Jurkat, Clone E6-1 (cell line): ENCODE measurements at places on chromosomes 11 and 22.

GRCh38 chr11:14424096-14424495, 65.1 kb upstream of the RRAS2 start:
- no peak for DNase-seq

DNA sequence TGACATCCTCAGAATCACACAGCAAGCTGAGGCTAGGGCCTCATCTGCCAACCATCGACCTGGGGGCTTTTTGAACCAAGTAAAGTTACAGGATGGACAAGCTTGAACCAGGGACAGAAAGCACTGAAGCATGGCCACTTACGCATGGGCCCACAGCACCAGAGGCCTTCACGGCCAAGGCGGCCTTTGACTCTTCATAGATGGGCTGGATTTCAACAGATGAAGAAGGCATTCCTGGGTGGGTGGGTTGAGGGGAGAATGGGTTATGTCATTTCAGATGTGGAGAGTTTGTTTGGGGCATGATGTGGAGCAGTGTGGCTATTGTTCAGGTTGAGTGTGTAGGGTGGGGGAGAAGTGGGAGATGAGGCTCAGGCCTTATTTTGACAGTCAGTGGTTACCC, 60.2 kb downstream of the LRRC32 start:
- DNase-seq: no peak

DNA sequence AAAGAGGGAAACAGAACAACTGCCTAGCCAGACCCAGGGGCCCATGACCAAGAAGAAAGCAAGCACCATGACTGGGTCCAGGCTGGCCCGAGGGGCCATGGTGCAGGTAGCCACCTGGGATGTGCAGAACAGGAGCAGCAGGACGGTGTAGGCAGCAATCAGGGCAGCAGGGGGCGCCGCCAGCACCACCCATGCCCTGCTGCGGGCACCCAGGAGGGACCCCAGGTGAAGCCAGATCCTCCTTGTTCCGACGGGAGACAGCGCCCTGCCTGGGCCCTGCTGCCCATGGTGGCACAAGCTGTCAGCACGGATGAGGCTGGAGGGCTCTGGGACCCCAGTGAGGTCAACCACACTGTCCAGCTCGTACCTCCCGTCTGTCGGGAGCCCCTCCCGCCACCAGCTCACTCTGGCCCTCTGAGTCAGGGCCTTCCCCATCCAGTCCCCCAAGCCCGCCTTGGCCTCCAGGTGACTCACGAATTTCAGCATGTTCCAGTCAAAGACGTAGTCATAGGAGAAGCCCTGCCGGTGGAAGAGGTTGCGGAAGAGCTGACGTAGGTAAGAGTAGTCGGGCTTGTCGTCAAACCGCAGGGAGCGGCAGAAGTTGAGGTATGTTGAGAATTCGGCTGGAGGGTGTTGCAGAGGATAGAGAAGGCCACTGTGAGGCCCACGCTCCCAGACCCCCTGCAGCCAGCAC, 18.8 kb downstream of the CSNK1E start:
- no peak for DNase-seq

- DNase-seq: no peak
Measured at GRCh38 chr11:36132940-36133339, 156.3 kb downstream of the COMMD9 start.

DNA sequence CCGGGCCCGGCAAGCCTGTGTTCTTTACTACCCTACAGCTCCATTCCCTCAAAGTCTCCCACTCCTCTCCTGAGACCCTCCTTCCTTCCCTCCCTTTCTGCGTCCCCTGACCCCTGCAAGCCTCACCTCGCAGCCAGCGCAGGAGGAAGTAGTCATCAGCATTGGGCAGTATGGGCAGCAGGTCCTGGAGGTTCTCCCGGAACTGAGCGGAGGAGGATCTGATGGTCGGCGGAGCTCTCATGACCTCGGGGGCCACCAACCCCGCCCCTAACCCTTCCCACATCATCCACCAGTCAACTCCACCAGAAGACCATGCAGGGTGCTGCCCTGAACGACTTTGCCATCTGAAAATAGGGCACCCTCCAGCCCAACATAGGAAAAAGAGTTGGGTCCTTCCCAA, 1.9 kb downstream of the SEC14L4 start:
- DNase-seq: no peak

DNA sequence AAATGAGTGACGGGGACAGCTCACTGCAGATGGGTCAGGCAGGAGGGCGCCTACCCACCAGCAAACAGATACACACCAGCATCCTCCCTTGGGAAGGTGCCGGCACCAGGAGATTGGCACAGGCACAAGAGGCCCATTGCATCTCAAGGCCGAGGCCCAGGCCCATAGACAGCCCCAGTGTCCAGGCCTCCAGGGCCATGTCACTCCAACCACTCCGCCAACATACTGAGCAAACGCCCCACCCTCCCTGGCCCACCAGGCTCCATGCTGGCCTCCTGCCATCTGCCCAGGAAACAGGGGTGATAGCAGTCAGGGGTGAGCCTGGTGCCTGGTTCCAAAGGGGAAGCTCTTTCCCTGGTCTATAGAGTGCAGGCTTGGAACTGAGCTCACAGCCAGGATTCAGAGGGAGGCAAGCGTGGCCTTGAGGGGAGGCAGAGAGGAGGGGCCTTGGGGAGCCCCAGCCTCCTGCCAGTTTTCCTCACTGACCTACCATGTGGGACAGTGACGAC, 34.7 kb downstream of the PISD start:
- DNase-seq: no peak

GRCh38 chr22:33958741-33959140, 38.5 kb upstream of the LARGE1 start:
- DNase-seq: no peak

GRCh38 chr11:47466701-47467250, 17.8 kb upstream of the RAPSN start:
- no peak for DNase-seq

- no peak for DNase-seq
Measured at GRCh38 chr11:34252651-34253050, 105.2 kb downstream of the ABTB2 start.

DNA sequence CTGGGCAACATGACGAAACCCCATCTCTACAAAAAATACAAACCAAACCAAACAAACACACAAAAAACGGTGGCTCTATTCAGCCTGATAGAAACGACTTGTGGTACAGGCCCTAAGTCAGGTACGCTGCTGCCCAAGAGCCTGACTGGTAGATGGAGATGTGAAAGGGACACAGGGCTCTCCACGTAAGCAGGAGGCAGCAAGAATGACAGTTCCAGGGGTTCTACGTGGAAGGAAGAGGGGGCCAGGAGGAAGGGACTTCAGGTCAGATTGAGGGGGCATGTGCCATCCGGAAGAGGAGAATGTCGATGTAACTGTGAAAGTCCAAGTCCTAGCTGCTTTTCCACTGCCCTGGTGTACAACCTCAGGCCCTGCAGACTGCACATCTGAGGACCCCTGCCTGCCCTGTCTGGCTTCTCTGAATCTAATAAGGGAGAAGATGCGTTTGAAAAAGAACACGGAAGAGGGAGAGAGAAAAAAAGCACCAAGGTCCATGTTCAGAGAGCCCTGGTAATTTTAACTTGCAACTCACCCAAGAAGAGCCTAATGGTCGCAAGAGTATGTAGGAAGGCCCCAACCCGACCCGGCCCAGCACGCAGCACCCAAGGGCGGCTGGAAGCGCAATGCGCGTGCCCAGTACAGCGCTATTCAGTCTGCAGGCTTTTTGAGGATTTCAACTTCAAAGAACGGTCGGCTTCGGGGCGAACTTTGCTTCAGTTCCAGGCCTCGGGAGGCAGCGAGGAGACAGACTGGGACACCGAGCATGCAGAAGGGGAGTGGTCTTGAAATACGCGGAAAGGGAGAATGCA, 909 bp upstream of the ZNRD2 start:
- no peak for DNase-seq

- DNase-seq: no peak
Measured at GRCh38 chr11:74015919-74016684, 7.2 kb upstream of the UCP3 start.

GRCh38 chr22:19941365-19942082, at the start of the genes COMT and TXNRD2:
COMT (plus strand) TSS chr22:19941772; CDS start chr22:19962527, 20,755 bp downstream.
TXNRD2 (minus strand) TSS chr22:19941818; CDS start chr22:19941803, 15 bp downstream.
- no peak for DNase-seq

DNA sequence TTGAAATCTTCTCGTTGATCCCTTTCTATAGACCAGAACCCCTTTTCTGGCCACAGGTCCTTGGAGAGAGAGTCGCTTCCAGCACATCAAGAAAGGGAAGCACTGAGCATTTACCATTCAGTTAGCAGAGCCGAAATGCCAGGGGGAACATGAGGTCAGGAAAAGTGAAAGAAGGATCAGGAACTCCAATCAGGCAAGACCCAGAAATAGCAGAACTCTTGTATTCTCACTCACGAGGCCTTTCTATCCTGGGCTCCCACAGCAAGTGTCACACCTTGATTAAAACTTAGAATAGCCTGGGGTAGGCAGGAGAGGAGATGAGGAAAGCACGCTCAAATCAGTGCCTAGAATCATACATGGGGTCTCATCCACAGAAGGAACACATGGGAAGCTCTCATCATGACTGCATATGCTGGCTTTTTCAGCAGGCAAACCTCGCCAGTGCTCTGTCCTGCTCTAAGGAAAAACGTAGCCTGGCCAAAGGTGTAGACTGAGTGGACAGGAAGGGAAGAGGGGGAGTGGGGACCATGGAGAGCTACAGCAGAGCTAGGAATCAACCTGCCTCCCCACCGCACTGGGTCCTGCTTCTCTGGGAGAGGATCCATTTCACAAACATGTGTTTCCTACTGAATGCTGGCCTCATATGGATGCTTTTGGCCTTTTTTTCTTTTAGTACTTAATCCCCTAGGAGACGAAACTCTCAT, 40.5 kb downstream of the OPCML start:
- no peak for DNase-seq

DNA sequence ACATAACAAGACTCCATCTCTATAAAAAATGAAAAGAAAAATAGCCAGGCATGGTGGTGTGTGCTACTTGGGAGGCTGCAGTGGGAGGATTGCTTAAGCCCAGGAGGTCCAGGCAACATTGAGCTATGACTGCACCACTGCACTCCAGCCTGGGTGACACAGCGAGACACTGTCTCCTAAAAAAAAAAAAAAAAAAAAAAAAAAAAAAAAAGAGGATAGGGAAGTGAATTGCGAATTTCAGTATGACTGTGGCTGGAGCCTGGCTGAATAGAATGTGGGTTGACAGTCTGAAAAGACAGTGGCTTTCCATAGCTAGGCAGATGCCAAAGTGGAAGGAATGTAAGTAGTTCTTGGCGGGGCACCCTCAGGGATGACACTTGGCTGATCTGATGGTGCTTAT, 6.4 kb upstream of the LDHAL6A start:
- DNase-seq: no peak

- DNase-seq: no peak
Measured at GRCh38 chr11:94142308-94143281, 14.0 kb downstream of the PANX1 start.
